NCI-H1105 treated with DMSO at 0.1 percent for 48 hours (cell line): ENCODE measurements at places on chromosomes 6 and 20.

GRCh38 chr6:161080263-161080970, 88.8 kb downstream of the MAP3K4 start:
- no peak for DNase-seq

- no peak for DNase-seq
Measured at GRCh38 chr6:30913721-30914075, 340 bp upstream of the VARS2 start.

DNA sequence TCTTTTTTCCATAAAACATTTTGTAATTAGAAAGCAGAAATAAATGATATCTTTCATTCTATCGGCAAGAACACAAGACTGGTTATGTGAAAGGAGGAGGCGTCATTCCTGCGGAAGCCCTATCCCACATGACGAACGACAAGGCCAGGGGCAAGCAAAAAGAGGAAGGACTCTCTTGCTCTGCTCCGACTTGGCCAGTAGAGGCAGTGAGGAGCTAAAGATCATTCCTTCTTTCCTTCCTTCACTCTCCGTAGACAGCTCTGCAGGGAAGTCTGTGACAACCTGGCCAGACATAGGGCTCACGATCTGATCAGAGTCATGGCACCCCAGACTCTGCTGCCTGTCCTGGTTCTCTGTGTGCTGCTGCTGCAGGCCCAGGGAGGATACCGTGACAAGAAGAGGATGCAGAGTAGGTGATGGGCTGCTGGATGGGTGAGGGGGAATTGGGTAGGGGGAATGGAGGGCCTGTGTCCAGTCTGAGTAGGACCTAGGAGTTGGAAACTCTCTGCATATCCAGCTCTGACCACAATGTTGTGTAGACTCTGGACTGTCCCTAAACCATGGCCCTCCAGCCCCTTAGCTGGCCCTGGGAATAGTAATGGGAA, at the start of gene WFDC10A:
WFDC10A (plus strand) TSS at position 244 of the 605 bp plus-strand sequence; CDS start at position 319, 75 bp downstream.
- peak; percentile 34 for DNase-seq

- no peak for DNase-seq
Measured at GRCh38 chr6:5302995-5303622, 41.8 kb downstream of the FARS2 start.

- DNase-seq = no peak
Measured at GRCh38 chr6:94736236-94736635, 841.1 kb upstream of the MANEA start.

DNA sequence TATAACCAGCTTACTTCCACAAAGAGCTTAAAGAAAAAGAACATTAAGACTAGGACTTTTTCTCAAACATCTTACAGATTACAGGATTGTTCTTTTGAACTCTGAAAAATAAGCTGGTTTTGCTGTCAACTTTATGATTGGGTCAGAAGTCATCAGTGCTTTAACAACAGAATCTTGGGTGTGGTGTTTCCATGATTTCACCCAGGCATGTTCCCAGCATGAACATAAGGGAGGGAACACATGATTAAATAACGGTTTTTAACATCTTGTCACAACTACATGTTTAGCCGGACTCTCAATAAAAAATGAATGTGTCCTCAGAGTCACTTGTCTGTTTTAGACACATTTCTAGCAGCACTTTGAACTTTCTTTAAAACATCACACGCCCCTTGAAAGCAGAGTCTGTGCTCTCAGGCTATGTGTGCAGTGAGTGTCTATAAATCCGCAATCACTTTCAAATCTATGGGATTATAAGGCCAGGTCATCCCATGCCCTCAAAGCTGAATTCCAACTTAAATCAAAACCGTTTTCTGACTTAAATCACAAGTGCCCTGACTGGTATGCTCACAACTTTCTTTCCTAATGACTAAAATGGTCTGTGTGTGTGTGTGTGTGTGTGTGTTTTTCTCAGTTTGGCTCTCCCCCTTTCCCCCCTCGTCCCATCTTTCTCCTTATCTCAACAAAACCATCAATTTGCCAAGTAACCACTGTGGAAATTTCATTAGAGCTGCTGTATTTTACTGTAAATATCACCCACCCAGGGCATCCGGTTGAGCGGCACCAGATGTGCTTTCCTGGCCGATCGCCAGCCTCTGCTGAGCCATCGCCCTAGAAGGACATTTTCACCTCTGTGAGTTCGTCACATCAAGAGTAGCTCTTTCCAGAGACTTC, 216.8 kb upstream of the DTNBP1 start:
- peak; percentile 78 for DNase-seq

DNA sequence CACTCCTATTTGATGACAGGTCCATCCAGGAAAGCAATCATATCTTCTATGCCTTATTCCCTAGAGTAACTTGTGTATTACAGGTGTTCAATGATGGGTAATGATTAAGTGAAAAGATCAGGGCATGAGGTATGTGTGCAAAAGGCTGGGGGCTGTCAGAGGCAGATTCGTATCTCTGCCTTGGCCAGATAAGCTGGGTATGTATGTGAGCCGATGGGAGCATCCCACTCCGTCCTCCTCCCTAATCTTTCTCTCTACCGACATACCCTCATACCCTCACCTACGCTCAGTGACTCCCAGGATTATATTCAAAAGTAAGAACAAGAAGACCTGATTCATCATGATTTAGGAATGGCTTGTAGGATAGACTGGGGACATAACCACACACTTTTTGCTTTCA, 238.7 kb downstream of the PLCB1 start:
- no peak for DNase-seq

- DNase-seq = no peak
Measured at GRCh38 chr6:168280899-168281245, 38.7 kb downstream of the DACT2 start.

GRCh38 chr20:9506964-9507369, 7.4 kb upstream of the LAMP5 start:
- no peak for DNase-seq

GRCh38 chr6:147204843-147205311, 660 bp downstream of the STXBP5 start:
- peak; percentile 44 for DNase-seq

DNA sequence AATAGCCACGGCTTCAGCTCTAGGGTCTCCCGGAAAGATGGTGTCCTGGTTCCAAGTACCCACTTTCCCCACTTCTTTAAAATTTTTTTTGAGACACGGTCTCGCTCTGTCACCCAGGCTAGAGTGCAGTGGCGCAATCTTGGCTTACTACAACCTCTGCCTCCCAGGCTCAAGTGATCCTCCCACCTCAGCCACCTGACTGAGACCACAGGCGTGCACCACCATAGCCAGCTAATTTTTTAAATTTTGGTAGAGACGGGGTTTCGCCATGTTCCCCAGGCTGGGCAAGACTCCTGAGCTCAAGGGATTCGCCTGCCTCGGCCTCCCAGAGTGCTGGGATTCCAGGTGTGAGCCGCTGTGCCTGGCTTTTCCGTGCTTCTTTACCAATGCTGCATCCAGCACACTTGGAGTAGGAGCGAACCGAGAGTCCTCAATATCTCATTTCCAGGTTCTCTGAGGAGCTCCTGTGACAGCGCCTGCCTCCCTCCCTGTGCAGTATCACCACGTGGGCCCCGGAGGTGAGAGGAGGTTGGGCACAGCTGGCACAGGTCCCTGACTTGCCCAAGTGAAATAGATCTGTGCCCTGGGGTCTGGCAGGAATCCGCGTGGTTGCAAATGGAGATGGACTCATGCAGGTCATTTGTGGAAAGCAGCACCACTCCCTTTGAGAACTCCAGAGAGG, 37.3 kb downstream of the EZR start:
- no peak for DNase-seq

GRCh38 chr20:9912858-9913434, 74.1 kb upstream of the PAK5 start:
- peak; percentile 45 for DNase-seq

- no peak for DNase-seq
Measured at GRCh38 chr20:4883546-4883945, 117.8 kb downstream of the SLC23A2 start.

- DNase-seq = no peak
Measured at GRCh38 chr6:117817992-117818391, 89.1 kb upstream of the SLC35F1 start.

GRCh38 chr6:3421791-3422434, 34.9 kb downstream of the SLC22A23 start:
- DNase-seq = no peak
